ENCODE measurements at places on chromosomes 13 and 19.

GRCh38 chr19:36850559-36851442 lies at the start of gene ZNF345:
TSS of gene ZNF345 (plus strand) at chr19:36850876. CDS start at chr19:36876831, 25,955 bp downstream.
- peak; percentile 93 for DNase-seq

DNA sequence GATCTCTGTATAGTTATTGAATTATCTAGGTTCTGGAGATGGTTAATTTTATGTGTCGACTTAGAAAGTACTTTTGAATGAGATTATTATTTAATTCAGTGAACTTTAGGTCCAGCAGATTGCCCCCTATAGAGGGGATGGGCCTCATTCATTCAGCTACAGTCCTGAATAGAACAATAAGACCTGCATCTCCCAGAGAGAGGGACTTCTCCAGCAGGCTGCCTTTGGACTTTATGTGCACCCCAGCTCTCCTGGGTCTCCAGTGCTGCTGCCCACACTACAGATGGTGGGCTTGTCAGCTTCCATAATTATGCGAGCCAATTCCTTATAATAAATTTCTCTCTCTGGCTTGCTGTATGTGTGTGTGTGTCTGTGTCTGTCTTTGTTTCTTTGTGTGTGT lies 39.3 kb upstream of the KL start:
- no peak for DNase-seq

- DNase-seq, result peak; percentile 80
Measured at GRCh38 chr19:41595258-41595889, 19.4 kb downstream of the CEACAM21 start.

DNA sequence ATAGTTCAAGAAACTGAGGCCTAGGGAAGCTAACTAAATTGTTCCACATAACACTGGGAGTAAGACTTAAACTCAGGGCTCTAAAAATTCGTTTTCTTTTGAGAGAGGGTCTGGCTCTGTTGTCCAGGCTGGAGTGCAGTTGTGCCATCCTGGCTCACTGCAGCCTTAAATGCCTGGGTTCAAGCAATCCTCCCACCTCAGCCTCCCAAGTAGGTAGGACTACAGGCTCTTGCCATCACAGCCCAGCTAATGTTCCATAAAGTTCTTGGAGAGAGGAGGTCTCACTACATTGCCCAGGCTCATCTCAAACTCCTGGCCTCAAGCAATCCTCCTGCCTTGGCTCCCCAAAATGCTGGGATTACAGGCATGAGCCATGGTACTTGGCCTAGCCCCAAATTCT lies 10.7 kb downstream of the ZMYM5 start:
- no peak for DNase-seq

GRCh38 chr19:15622991-15623390 lies 8.0 kb downstream of the CYP4F8 start:
- DNase-seq, result no peak

GRCh38 chr19:8404391-8405151 lies 8.5 kb upstream of the MARCHF2 start:
- DNase-seq, result no peak
